GM13976 (cell line): ENCODE measurements at places on chromosomes 12 and 14.
A peak's percentile ranks its signal among the peaks of the same experiment; 100 is the strongest.

- no peak for DNase-seq
These were observed 6.4 kb downstream of the BMP4 start for GRCh38 chr14:53950031-53950793.

GRCh38 chr12:99311373-99311772 is 336.2 kb upstream of the GARIN6 start:
- DNase-seq: no peak

DNA sequence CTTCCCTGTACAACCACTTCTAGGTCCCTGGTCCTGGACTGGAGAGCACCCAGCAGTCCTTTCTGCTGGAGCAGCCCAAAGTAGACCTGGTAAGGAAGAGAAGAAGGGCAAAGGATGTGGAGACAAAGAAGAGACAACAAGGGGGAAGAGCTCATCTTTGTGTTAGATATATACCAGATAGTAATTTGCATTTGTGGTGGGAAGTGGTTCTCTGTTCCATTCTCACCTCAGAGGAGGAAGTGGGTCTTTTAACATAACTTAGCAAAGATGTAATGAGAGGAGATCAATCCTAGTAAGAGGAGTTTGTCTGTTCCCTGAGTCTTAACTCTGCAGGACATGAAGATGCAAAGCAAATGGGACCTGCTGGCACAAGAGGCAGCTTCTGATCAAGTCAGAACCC is 8.0 kb downstream of the CCDC198 start:
- no peak for DNase-seq

GRCh38 chr12:103956509-103957027 is 9.1 kb upstream of the TDG start:
- DNase-seq: no peak

GRCh38 chr12:26122061-26122680 is 2.7 kb downstream of the BHLHE41 start:
- peak; percentile 60 for DNase-seq

- peak; percentile 35 for DNase-seq
These were observed 33.5 kb downstream of the DAD1 start for GRCh38 chr14:22555384-22556011.

- no peak for DNase-seq
These were observed 339.6 kb upstream of the TBX3 start for GRCh38 chr12:115023279-115024265.

- no peak for DNase-seq
These were observed 198.1 kb upstream of the KRR1 start for GRCh38 chr12:75709503-75709902.
